ENCODE measurements at places on chromosomes 5 and 9.

DNA sequence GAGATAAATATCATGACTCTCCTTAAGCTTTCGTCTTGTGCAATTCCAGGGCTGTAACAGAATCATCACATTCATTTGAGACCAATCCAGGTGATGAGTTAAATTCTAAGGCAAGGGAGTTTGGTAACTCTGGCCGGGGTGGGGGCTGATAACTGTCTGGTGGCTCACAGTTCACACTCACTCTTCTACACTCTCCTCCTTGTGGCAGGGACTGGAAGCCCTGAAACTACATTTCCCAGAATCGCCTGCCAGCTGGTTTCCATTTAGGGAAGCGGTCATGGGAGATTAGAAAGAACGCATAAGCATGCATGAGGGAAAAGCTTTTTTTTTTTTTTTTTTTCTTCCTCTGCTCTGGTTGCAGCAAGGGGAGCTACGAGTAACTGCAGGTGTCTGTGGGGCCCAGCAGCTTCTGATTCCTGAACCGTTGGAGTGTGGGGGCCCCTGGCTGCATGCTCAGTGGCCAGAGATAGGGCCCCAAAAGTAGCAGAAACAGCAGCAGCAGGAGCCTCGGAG is 154.8 kb upstream of the TBC1D2 start:
- DNase-seq = no peak

GRCh38 chr9:35923927-35924763 is 14.9 kb downstream of the SPAAR start:
- no peak for DNase-seq

GRCh38 chr5:178483620-178484019 is 106.6 kb downstream of the COL23A1 start:
- DNase-seq = no peak

DNA sequence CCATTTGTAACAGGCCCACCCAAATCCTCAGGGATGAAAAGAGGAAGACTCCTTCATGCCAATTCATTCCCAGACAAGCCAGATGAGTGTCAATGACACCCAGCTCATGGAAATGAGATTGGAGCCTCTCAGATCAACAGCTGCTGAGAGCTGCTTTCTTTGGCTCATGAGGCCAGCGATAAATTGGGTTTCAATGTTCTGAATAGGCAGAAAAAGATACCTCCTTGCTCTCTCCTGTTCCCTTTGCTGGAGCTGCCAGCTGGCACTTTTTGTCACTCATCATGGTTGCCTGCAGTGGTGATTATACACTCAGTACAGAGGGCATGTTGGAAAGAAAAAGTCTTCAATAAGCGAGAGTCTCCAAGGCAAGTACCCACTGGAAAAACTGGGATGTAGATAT is 47.1 kb downstream of the SH3RF2 start:
- no peak for DNase-seq

- DNase-seq = no peak
Measured at GRCh38 chr5:31937226-31937625, 236.9 kb downstream of the GOLPH3 start.

DNA sequence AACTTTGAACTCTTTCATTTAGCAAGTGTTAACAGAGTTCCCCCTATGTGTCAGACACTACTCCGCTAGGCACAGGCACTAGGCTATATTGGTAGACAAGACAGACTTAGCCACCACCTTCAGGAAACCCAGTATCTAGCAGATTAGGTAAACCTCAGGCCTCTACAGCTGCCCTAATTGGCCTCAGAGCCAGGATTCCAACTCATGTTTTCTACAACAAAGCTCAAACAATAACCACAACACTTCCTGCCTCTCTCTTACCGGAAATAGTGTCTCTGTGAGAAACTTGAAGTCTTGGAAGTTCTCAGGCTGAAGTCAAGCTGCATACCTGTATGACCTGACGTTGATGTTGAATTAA is 116.6 kb upstream of the SLC44A1 start:
- no peak for DNase-seq

- DNase-seq = peak; percentile 77
Measured at GRCh38 chr9:137227054-137227852, at the start of gene RNF224. Gene RNF224, plus strand, starts transcription at chr9:137227502. Its CDS starts 834 bp downstream, at chr9:137228336.

DNA sequence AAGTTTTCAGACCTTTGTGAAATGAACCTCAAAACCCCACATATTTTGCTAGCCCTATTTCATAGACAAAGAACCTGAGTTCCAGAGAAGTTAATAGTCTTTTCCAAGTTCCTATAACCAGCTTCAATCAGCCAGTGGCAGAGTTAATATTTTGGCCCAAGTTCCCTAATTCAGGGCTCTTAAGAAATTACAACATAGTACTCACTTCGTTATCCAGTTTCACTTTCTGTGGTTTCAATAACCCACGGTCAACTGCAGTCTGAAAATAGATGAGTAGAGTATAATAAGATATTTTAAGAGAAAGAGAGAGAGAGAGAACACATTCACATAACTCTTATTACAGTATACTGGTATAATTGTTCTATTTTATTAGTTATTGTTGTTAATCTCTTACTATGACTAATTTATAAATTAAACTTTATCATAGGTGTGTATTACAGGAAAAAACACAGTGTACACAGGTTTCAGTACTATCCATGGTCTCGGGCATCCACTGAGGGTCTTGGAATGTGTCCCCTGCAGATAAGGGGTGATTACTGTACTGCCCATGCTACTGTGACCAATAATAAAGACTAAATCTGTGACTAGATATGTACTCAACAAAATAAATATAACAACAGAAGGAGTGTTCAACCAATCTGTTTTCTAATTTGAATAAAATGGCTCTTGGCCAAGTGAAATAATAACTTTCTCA is 9.3 kb upstream of the MYOT start:
- DNase-seq = no peak

DNA sequence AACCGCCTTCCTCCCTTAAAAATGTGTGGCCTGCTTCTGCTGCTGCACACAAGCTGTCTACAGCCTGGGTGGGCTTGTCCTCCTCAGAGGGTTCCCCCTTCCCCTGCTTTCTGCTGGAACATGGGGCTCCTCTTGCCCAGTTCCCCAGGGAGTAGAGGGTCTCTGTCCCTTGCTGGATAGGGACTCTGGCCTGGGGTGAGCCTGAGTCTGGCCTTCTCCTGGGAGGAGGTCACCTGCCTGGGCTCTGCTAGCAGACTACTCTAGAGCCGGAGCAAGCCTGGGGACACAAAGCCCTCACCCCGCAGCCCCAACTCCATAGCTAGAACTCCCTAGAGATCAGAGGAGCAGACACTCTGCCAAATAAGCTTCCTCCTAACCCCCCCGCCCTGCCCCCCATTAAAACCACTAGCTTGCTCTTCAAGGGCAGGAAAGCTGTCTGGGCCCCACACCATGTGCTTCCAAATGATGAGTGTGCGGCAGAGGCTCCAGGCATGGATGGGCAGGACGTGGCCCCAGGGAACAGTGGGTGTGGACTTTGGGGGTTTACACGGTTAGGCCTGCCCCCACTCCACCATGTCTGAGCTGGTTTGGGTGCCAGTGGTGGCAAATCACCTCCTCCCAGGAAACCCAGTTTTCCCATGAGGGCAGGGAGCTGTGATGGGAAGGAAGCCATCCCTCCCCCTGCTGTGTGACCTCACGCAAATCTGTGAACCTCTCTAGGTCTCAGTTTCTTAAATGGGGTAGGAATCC is 10.0 kb downstream of the TCF7 start:
- no peak for DNase-seq

DNA sequence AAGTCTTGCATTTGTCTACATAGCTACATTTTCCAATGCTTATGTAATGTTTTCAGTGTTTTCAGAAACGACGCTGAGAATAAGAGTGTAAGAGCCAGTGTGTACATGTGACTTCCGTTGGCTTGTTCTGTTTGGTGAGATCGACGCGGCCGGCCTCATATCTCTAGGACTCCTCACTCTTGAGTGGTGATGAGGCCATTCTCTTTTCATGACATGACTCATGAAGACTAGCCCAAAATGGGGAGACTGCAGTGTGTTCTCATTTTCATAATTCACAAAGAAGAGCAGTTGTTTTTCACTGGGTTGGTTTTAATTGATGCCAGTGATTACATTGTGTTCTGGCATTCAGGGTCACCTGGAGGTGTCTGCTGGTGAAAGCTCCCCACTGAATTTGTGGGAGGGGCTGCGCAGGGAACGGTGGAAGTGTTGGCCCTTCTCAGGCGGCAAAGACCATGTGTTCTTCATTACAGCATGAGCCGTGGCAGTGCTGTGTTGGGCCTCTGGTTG is 131.5 kb upstream of the OTULINL start:
- DNase-seq = no peak

- DNase-seq = no peak
Measured at GRCh38 chr5:2914981-2915484, 163.6 kb upstream of the IRX2 start.

DNA sequence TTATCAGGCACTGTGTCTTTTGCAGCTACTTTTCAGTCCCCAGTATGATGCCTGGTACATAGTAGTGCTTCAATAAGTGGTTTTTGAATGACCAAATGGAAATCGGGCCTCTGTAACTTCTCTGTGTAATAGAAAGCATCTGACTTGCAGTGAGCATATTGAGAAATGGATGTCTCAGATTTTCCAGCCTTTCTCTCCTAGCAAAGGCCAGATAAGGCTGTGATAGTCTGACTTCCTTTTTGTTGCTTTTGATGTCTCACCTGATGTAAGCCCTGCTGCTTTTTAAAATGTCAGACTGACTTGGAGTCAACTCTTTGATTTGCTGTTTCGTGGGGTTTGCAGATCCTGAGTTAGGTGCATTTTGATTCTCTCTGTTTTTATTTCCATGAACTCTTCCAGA is 590.0 kb upstream of the ZNF608 start:
- DNase-seq = no peak

GRCh38 chr9:120412425-120412951 is 167.5 kb downstream of the CDK5RAP2 start:
- no peak for DNase-seq

DNA sequence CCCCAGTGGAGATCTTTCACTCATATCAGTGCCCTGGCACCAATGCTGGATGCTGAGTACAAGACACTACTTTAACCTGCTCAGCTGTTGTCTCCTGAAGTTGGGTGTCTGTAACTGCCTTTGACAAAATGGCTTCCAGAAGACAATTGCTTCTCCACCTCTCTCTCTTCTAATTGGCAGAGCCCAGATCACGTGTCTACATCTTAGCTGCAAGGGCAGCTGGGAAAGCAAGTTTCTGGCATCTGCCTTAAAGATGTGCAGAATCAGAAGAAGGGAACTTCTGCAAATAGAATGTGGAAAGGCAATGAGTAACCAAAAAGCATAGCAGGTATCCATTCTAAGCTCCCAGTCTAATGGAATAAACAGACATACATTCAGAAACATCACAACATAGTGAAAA is 81.1 kb downstream of the PDZD2 start:
- DNase-seq = no peak

- DNase-seq = no peak
Measured at GRCh38 chr9:95463148-95464060, 53.4 kb downstream of the PTCH1 start.

DNA sequence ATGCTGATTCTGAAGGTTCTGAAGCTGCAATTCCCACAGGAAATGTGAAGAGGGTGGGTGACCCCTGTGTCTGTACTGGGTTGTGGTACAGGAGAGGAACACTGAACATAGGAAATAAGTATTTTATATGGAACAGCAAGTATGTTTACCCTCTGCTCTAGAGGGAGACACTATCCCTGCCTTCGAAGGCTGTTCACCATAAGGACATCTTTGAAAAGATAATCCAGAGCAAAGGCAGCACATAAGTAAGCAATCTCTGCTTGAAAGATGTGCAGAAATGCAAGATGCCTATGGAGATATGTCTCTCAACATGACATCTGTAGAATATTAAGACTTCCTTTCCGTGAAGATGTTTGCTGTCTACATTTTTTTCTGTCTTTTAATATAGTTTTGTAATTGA is 184.4 kb upstream of the EFNA5 start:
- no peak for DNase-seq

DNA sequence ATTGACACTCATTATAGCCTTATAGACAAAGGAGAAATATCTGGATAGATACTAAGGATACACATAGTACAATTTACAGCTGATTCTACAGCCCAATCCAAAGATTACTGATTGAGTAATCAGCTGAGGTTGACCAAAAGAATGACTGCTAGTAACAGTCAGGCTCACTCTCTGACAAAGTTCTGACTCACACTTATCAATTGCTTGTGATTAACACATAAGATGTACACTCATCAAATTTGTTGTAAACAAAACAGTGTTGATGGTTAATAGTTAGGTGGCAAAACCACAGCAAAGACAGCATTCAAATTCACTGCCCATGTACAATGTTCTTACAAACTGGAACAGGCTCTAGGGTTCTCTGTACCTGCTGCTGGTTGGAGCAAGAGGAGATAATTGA is 422.7 kb downstream of the TLE1 start:
- DNase-seq = no peak

DNA sequence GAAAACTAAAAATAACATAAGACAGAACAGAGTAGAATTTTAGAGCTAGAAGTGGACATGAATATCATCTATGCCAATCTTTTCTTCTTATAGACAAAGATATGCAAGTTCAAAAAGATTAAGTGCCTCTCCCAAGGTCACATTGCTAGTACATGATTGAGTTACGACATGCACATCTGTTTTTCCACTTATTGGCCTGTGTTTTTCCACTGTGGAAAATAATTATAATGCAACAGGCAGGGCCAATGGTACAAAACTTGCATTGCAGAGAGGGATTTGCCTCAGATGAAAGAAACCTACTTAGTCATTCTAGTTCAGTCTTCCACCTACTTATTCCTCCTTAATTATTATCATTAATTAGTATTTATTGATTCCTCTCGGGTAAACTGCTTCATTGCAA is 407.8 kb upstream of the SGCD start:
- DNase-seq = no peak

DNA sequence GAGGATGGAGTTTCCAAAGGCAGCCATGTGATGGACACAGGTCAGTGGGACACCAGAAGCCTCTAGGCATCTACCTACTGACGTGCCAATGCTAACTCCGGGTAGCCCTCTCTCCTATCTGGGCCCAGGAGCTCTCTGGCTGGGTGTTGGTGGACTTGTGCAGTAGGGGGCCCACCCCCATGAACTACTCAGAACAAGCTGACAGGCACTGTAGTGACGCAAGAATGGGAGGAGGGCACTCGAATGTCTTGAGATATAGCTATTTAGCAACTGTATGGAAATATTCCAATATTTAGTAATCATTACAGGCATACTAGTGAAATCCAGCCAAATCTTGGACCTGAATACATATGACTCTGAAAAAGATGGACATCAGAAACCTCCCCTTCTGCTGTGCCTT is 5.7 kb upstream of the DOCK2 start:
- no peak for DNase-seq

- DNase-seq = no peak
Measured at GRCh38 chr5:67195406-67196275, 958 bp downstream of the CD180 start.

GRCh38 chr9:98207606-98208005 is 15.2 kb upstream of the CORO2A start:
- no peak for DNase-seq

DNA sequence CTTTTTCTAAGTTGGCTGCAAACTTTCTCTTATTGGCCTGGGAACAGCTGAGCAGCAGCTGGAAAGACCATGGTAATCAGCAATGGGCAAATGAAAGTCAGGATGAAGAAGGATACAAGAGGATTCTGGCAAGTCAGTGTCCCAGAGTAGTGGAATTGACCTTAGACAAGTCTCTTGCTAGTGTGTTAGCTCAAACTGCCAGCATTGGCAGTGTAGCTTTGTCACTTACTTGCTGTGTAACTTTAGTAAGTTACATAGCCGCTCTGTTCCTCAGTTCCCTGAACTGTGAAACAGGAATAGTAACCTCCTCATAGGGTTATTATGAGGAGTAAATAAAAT is 3.6 kb downstream of the ALDH1A1 start:
- DNase-seq = no peak

All from SHP77 (cell line).